GM10248 (cell line): ENCODE measurements at places on chromosomes 13 and 19.
A peak's percentile ranks its signal among the peaks of the same experiment; 100 is the strongest.

GRCh38 chr13:100506600-100507422 lies 81.8 kb downstream of the GGACT start:
- DNase-seq = no peak

DNA sequence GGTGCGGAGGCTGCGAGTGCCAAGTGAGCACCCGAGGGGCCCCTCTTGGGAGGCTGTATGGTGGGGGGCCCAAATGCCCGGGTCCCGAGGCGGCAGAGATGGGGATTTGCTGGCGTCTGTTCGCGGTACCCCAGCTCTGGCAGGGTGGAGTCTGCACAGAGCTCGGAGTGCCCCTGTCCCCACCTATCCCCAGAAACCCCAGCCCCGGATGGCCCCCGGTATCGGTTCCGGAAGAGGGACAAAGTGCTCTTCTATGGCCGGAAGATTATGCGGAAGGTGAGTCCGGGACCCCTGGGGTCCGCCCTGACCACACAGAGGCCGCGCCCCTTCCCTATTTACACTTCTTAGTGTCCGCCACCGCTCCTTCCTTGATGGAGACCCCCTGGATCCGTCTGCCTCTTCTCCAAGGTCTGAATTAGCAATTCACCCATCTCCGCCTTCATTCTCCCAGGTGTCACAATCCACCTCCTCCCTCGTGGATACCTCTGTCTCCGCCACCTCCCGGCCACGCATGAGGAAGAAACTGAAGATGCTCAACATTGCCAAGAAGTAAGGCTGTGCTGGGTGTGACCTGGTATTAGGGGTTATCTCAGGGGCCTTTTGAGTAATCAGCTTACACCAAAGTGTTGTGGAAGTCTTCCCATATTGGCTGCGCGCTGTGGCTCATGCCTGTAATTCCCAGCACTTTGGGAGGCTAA lies 630 bp downstream of the PNPLA6 start:
- no peak for DNase-seq

GRCh38 chr19:35408284-35409171 lies 37.7 kb downstream of the GPR42 start:
- peak; percentile 55 for DNase-seq

DNA sequence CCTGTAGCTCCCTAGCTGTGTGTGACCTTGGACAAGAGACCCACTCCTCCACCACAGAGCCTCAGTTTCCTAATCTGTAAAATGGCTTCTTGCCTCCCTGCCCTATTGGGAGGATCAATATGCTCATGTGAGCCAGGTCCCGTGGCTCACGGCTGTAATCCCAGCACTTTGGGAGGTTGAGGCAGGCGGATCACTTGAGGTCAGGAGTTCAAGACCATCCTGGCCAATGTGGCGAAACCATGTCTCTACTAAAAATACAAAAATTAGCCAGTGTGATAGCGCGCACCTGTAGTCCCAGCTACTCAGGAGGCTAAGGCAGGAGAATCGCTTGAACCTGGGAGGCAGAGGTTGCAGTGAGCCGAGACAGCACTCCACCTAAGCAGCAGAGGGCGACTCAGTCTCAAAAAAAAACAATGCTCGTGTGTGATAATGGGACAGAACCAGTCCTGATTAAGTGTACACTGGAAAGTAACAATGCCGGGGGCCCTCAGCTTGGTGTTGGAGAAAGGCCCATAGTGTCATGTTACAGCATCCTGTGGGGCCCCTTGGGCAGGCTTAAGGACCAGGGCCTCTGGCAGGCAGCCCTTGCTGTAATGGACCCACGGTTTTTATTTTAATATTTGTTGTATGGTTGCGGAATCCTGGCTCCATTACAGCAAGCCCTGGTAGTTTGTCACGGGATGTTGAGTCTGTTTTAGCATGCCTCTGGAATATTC lies 6.8 kb downstream of the RPS11 start:
- no peak for DNase-seq

DNA sequence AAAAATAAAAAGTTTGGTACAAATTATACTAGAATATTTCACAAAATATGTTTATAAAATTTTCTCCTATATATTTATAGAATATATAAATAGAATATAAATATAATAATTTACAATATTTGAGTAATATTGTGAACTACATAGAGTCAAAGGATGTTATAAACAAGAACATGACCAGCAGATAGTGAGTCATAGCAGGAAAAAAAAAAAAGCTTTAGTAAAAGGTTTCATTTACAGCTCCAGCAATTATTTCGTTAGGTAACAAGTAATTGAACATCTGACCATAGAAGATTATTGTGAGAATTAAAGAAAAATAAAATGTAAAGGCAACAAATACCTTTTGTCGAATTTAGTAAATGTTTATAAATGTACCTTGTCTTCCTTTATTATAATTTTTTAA lies 864.1 kb downstream of the PCDH17 start:
- no peak for DNase-seq
